DND-41 (cell line): ENCODE measurements at places on chromosomes 12 and 14.

- H3K27ac ChIP-seq = no peak overlapping the region
- no peaks in the 10 kb centered on the region for H3K27me3 ChIP-seq
- peaks cover 84% of the 10 kb centered on the region for H3K36me3 ChIP-seq
- no peaks in the 10 kb centered on the region for H3K4me1 ChIP-seq
- H3K4me3 ChIP-seq = no peak overlapping the region
Observed at GRCh38 chr12:104347374-104348075, 44.0 kb downstream of the EID3 start.

- no peaks in the 10 kb centered on the region for H3K4me1 ChIP-seq
- peaks cover 4% of the 10 kb centered on the region for H3K27me3 ChIP-seq
- no peak overlapping the region for H3K4me3 ChIP-seq
- no peak overlapping the region for H3K27ac ChIP-seq
Observed at GRCh38 chr12:49294086-49294803, 702 bp upstream of the PRPH start.

DNA sequence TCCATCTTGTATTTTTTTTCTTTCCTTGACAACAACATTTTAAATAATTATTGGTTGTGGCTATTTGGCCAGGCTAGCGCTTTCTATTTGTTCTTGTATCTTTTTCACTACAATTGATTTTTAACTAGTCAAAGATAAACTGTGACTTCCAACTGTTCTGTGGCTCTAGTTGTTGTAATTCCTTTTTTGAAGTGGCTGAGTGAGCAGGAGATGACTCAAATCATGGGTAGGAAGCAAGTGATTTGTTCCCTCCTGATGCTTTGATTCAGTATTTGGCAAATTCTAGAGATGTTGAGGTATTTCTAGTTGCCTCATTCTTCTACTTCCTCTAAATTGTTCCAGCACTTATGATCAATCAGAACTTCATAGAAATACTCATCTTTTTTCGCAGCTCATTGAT lies 633.5 kb downstream of the RERGL start:
- no peaks in the 10 kb centered on the region for H3K4me1 ChIP-seq
- H3K36me3 ChIP-seq = no peaks in the 10 kb centered on the region
- H3K27ac ChIP-seq = no peak overlapping the region
- no peak overlapping the region for H3K4me3 ChIP-seq

DNA sequence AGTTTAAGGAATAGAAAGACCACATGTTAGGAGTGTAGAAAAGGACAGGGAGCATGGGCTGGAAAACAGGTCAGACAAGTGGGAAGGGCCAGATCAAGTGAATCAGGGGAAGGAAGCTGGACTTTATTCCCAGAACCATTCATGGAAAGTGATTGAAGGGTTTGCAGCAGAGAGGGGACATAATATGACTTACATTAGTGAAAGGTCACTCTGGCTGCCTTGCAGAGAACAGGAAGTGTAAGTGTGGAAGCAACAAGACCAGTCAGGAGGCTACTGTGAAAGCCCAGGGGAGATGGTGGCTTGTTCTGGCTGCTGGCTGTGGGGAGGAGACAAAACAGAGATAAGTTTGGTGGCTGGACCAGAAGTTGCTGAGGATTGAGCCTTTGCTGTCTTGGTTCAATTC lies 69.1 kb downstream of the VCPKMT start:
- no peaks in the 10 kb centered on the region for H3K36me3 ChIP-seq
- H3K27me3 ChIP-seq = no peaks in the 10 kb centered on the region
- peaks cover 23% of the 10 kb centered on the region for H3K4me1 ChIP-seq
- H3K27ac ChIP-seq = no peak overlapping the region
- no peak for DNase-seq
- no peak overlapping the region for H3K4me3 ChIP-seq

DNA sequence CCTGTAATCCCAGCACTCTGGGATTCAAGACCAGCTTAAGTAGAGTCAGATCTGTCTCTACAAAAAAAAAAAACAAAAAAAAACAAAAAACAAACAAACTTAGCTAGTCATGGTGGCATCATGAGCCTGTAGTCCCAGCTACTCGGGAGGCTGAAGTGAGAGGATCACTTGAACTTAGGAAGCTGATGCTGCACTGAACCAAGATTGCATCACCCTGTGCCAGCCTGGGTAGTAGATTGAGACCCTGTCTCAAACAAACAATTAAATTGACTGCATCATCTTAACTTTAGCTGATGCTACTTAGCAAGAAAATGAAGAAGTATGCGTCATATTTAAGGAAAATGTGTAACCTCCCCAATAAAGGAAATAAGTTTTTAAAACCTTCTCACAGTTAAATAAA lies 136.6 kb upstream of the ATXN7L3B start:
- peak; percentile 51 for DNase-seq
- no peak overlapping the region for H3K27ac ChIP-seq
- no peaks in the 10 kb centered on the region for H3K27me3 ChIP-seq
- no peak overlapping the region for H3K4me3 ChIP-seq
- H3K36me3 ChIP-seq = no peaks in the 10 kb centered on the region

DNA sequence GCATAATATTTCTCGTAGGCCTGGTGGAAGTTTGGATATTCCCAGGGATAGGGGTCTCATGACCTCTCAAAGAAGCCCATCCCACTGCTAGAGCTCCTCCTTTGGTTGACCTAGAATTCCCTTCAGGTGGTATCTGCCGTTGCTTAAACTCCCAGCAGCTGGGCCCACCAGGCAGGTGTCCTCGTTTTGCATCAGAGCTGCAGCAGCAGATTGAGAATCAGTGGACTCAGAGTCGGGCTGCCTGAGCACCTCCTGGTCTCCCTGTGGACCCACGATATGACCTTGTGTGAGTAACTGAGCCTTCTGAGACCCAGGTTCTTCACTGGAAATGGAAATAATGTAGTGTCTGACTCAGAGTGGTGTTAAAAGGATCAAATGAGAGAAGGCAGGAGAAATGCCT lies 132.7 kb downstream of the PAPOLA start:
- no peak overlapping the region for H3K4me3 ChIP-seq
- no peak for DNase-seq
- H3K36me3 ChIP-seq = no peaks in the 10 kb centered on the region
- H3K27me3 ChIP-seq = no peaks in the 10 kb centered on the region
- H3K27ac ChIP-seq = no peak overlapping the region

DNA sequence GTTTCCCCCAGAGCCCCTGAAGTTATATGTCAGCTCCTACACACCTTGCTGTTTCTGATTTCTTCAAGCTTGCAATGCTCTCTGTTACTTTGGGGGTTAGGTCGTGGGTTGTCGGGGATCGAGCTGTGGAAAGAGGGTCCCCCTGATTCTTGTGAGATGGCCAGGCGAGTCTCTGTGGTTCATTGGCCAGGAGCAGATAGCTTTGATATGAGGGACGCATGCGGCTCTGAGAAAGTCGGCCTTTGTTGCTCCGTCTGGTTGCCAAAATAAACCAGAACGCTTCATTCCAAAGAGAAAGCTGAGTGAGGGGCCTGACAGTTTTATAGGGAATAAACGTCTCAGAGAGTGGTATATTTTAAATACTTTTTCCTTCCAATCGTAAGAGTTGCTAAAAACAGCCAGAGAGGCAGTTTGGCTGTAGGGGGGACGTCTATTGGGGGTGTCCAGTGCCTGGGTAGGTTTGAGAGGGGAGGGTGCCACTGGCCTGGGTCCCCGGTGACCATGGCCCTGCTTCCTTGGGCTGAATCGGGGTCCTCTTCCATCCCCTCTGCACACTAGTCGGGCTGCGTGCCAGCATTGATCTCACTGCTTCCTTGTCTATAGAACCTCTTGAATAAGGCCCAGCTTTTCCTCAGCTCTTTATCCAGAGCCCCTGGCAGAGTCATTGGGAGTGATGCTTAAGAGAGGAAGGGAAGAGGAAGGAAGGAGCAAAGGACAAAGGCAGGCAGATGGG lies 18.9 kb downstream of the CCND2 start:
- no peaks in the 10 kb centered on the region for H3K4me1 ChIP-seq
- no peak overlapping the region for H3K4me3 ChIP-seq
- no peak for DNase-seq
- H3K27ac ChIP-seq = no peak overlapping the region
- no peaks in the 10 kb centered on the region for H3K36me3 ChIP-seq
- peaks cover under 1% of the 10 kb centered on the region for H3K27me3 ChIP-seq

DNA sequence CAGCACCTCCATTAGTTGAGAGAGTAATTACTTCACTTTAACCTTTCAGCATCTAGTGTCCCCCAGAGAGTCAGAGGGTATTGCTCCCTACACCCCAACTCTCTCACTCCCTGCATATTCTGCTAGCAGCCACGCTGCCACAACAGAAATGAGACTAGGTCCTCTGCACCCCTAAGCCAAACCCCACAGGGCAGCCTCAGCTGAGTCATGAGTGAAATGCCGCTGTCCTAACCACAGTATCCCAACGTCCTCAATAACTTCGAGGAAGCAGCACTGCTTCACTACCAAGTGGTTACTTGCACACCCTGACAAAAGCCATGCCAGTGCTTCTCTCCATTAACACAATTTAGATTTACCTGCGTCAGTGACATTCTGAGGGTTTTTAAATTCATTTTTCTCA lies 6.9 kb upstream of the LYZ start:
- no peaks in the 10 kb centered on the region for H3K4me1 ChIP-seq
- DNase-seq = no peak
- no peaks in the 10 kb centered on the region for H3K36me3 ChIP-seq

DNA sequence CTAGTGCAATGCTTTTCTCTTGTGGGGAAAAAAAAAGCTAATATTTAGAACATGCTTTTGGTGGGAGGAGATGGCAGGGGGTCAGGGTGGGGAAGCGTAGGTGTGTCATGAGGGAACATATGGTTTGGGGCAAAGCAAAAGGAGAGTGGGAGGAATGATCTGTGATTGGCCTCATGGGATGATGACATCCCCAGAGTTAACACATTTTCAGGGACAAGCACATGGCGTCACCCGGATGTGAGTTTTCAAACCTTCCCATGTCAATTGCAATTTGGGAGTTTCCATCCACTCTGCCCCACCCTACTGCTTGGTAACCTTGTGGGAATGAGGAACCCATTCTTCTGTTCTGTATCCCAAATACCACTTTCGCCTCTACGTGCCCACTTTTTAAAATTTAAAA lies 164.2 kb downstream of the SSPN start:
- H3K27me3 ChIP-seq = no peaks in the 10 kb centered on the region
- no peaks in the 10 kb centered on the region for H3K4me1 ChIP-seq
- no peak overlapping the region for H3K4me3 ChIP-seq

GRCh38 chr14:68606644-68607043 lies 186.2 kb downstream of the ZFP36L1 start:
- no peak overlapping the region for H3K4me3 ChIP-seq
- no peaks in the 10 kb centered on the region for H3K4me1 ChIP-seq
- no peak for DNase-seq
- H3K27ac ChIP-seq = no peak overlapping the region

- peaks cover 31% of the 10 kb centered on the region for H3K36me3 ChIP-seq
- peaks cover 43% of the 10 kb centered on the region for H3K4me1 ChIP-seq
- peak overlapping the region; percentile 71 for H3K27ac ChIP-seq
- peak overlapping the region; percentile 28; the same call in 1 of the 2 replicates for H3K4me3 ChIP-seq
- DNase-seq = no peak
Observed at GRCh38 chr12:89461649-89462612, 62.7 kb downstream of the GALNT4 start.

- no peaks in the 10 kb centered on the region for H3K27me3 ChIP-seq
- DNase-seq = no peak
Observed at GRCh38 chr12:17062267-17063036, 456.5 kb upstream of the LMO3 start.
